ENCODE measurements at places on chromosomes 12 and 14.

DNA sequence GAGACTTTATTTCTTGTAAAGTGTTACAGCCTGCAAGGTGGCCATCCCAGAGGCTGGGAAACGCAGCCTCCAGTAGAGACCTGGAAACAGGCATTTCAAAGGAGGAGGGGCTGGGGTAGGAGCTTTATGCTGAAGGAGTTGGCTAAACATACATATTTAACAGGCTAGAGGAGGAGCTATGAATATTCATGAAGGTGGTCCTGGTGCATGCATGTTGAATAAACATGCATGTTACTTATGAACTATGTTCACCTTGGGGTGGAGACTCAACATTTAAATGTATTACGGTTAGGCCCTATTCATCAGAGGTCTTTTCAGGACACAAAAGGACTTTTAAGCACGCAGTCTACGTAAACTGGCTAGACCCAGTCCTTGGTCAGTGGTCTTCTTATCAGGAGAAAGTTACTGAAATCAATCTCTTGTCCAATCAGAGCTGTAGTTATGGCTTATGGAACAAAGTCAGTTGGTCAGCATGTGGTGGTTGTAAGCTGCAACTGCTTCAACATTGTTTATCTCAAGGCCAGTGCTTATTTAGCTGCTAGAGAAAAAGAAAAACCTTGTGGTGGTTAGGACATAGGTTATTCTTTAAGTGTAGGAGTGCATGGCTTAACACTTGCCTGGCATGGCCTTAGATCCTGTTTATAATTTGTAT, 11.4 kb upstream of the ARF6 start:
- no peak for DNase-seq

DNA sequence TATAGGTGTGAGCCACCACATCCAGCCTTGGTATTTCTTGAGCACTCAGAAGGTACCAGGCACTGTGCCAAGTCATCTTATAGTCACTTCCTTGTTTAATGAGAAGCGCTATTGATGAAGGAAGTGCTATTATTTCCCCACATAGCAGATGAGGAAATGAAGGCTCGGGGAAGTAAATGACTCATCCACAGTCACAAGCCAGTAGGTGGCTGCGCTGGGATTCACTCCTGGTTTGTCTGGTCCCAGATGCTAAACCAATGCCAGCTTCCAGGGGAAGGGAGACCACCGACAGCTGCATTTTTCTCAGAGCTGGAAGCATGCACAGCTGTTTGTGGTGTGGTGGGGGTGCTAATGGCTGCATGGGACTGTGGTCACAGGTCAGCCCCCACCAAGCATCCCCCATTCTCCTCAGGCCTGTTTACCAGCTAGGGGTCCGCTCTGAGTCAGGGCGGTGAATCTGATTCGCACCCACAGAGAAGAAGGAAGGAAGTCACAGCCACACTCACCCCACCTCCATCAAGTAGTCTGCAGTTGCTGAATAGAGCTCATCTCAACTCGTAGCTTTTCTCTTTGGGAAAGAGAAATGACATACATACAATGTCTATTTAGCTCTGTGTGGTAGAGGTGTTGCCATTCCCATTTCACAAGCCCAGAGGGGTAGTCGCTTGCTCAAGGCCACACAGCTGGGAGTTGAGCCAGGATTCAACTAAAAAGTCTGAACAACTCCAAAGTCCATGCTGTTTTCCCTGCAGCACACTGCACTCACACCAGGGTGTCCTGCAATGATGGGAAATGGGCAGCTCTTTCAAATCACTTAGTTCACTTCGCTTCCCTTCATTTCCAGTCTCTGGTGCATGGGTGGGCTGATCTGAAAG, 6.3 kb upstream of the LTBP2 start:
- DNase-seq: peak; percentile 74

DNA sequence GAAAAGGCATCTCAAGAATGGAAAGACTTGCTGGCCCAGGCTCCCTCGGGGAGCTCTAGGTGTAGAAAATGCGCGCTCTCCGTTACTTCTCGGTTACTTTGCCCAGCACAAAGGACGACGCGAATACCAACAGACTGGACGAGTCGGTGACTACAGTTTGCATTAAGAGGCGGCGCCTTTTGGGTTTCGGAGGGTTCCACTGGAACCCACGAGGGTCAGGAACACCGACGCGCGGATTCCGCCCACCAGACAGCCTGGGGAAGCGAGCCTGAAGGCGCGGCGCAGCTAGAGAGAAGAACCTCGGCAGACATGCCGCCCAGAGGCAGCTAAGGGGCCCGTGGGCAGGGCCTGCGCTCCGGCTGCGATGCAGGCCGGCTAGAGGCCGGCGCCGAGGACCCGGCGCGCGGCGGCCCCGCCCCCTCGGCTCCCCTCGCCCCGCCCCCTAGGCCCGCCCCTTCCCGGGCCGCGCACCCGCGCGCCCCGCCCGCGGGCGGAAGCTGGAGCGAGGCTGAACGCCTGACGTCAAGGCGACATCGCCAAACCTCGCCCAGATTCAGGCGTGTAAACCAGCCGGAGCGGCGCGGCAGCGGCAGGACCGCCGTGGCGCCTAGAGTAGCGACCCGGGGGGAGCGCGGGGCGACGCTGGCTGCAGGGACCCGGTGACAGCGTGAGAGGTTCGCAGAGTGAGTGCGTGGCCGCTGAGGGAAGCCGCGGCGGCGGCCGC, at the start of gene RAP1B:
Gene RAP1B, plus strand, starts transcription at position 530 of the 724 bp plus-strand sequence. CDS start 37,826 bp downstream, outside the sequence.
- peak; percentile 90 for DNase-seq

GRCh38 chr12:779745-780734, 27.7 kb downstream of the WNK1 start:
- DNase-seq: peak; percentile 74

GRCh38 chr14:71444030-71444822, 488.0 kb upstream of the RGS6 start:
- DNase-seq: no peak

GRCh38 chr14:21248338-21248737, 20.9 kb downstream of the HNRNPC start:
- no peak for DNase-seq

GRCh38 chr14:35416108-35416750, 11.7 kb upstream of the NFKBIA start:
- DNase-seq: no peak

DNA sequence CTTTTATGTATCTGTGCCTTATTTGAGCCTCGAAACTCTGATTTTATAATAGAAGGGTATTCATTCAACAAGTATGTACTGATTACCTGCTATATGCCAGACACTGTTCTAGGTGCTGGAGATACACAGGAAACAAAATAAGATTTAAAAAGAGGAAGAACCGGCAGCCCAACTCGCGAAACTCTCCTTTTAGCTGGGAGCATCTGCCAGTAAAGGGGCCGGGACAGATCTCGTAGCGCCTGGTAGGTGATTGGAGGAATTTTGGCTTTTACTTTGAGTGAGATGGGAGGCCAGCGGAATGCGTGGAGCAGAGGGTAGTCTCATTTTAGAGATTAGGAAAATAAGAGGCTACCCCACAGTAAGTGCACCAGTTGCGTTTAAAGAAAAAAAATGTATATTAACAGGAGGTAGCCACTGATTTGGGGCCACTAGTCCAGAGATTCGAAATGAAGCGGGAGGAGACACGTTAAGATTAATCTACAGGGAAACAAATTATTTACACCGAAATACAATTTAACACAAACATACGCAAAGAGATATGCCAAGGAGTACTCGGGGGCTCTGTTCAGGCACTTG, 520 bp upstream of the MON2 start:
- DNase-seq: peak; percentile 32

Measured in IMR-90 (cell line).